ENCODE measurements at places on chromosomes 7 and 10.

DNA sequence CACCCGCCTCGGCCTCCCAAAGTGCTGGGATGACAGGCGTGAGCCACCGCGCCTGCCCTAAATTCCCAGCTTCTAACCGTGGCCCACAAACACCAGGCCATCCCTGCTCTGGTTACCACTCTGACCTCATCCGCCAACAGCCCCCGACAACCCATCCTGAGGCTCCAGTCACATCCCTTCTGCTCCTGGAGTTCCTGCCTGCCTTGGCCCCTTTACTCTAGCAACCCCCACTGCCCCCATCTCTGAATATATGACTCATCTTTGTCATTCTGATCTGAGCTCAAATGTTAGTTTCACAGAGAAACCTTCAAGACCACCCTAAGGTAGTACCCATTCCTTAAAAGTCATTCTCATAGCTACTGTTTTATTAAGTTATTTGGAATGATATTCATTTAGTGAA, 26.6 kb downstream of the RHEB start:
- DNase-seq = no peak

DNA sequence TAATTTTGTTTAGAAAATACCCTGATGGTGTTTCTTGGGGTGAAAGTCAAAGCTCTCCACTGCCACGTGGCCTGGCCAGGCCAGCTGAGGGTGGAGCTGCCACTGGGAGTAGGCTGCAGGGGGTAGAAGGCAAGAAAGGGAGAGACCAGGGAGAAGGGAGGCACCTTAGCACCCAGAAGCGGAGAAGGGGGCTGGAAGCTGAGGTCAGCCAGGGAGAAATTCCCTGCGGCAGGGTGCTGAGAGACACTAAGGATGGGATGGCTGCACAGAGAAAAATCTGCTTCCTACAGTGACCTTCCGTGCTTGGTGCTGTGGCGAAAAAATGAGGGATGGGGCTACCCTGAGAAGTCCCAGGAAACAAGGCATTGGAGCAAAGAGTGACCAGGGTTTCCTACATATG, 143.7 kb downstream of the SLIT1 start:
- no peak for DNase-seq

DNA sequence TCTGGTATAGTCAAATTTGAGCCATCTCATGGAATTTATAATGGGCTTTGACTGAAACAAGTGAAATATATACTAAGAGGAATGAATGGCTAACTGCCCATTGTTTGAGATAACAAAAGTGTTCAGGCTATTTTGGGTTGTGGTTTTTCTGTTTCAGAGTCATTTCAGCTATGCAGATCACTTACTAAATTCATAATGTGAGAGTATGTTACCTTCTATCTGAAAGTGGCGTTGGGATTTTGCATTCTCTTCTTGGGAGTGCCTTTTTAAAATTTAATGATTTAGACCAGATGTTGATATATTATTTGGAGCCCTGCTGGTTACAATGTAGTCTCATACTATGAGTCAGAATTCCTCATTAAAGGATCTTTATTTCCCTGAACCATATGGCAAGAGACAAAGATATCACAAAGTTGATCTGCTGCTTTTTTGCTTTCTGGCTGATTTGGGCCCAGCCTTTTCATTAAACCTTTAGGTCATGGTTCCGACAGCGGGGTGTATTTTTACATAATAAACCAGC, 10.4 kb downstream of the VCL start:
- DNase-seq = no peak

DNA sequence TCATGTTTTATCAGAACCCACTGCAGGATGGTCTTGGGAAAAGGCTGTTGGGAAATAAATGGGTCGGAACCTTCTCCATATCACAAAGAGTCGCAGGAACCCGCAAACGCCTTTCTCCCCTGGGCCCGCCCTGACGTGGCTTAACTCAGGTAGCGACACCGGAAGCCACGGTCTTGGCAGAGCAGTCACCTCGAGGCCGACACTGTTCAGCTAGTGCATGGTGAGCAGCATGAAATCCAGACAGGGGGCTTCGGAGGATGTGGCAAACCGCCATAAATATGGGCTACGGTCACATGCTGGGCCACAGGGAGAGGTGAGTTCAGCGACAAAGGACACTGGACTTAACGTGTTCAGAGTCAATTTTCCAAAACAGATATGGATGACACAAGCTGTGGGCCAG, 421.9 kb downstream of the PTPRN2 start:
- no peak for DNase-seq

DNA sequence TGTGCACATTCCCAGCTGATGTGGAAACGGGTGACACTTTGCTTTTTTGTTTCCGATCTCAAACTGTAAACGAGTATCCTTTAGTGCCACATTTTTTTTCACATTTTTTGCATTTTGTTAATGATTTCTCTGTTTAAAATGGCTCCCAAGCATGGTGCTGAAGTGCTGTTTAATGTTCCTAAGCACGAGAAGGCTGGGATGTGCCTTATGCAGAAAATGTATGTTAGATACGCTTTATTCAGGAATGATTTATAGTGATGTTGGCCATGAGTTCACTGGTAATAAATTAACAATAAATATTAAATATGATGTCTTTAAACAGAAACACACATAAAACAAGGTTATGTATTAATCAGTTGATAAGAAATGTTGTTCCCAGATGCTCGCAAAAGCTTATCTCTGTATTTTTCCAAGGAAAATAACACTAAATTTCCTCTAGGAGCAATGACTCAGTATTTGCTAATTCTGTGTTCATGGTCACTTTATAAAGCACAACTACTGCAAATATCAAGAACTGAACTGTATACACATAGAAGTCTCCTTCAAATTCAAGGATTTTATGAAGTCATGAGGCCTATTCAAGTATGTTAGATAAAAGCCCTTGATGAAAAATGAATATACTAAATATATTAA, 305.9 kb upstream of the SMIM30 start:
- DNase-seq = no peak

DNA sequence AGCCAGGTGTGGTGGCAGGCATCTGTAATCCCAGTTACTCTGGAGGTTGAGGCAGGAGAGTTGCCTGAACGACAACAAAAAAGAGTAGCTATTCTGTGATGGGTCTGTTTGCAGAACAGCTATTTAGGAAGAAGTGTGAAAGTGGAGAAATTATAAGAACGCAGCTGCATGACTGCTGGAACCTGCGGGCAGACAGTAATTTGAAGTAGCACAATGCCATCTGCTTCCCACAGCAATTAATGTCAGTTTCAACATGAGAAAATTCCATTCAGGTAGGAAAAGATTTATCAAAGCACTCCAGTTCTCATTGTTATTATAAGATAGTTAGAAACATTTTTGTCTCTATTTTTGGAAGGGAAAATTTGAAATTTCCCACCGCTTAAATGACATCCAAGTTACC, 21.5 kb downstream of the LAMB1 start:
- no peak for DNase-seq

DNA sequence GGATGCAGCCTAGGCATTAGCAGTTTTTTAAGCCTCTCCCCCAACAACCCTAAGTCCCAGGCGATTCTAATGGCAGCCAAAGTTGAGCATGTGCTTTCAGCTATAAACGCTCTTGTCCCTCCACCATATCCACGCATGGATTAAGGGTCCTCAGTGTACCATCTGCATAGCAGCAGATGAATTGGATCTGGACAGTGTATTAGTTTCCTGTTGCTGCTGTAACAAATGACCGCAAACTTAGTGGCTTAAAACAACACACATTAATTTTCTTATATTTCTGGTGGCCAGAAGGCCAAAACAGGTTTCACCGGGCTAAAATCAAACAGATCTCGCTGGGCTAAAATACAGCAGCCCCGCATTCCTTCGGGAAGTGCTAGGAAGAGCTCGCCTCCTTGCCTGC, 13.1 kb downstream of the TSPAN33 start:
- no peak for DNase-seq

DNA sequence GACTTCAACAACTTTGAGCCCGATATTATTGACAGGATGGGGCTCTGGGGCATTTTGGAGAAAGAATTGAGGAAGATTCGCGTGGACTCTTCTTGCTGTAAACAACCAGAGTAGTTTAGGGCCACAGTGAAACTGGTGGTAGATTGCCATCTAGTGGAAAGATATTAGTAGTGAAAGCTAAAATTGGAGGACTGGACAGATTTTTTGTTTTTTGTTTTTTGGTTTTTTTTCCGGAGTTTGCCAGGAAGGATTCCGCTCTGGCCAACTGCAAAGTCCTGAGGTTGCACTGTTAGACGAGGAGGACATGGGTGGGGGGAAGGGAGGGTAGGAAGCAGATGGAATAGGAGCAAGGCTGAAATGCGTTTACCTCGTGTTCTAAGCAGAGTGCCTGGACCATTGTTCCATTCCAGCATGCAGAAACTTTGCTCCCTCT, 11.7 kb downstream of the NOBOX start:
- no peak for DNase-seq

All from activated gamma-delta T cell (primary cell).